ENCODE measurements at places on chromosomes 6 and 20.

DNA sequence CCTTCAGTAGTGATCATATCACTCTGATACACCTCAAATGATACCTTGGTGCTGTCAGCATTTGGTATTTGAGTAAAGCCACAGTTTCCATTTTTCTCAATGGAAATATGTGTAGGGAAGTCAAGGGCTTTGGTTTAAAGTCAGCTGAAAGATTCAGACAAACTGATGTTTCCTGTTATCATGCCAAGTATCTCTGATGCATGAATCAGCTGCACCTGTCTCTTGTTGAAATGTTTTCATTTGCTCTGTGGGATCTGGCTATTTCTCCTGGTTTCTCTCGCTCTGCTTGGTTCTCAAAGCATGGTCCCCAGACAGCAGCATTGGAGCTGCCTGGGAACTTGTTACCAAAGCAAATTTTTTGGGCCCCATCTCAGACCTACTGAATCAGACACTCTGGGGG is 23.5 kb downstream of the ZFP64 start:
- peak; percentile 12 for DNase-seq

GRCh38 chr20:14832630-14833029 is 495.2 kb upstream of the FLRT3 start:
- no peak for DNase-seq

DNA sequence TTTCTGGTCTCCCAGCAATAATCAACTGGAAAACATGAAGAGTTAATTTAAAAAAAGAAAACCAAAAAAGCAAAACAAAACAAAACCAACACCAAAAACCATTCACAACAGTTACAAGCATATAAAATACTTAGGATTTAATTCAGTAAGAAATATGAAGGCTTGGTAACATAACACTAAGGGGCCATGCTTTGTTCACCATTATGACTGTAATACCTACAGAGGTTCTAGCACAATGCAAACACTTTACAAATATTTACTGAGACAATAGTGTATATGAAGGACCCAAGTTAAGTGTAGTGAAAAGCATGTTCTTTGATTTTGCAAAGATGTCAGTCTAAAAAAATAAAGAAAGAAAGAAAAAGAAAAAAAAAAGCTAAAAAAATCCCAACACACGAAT is 109.8 kb upstream of the EMILIN3 start:
- DNase-seq = no peak

DNA sequence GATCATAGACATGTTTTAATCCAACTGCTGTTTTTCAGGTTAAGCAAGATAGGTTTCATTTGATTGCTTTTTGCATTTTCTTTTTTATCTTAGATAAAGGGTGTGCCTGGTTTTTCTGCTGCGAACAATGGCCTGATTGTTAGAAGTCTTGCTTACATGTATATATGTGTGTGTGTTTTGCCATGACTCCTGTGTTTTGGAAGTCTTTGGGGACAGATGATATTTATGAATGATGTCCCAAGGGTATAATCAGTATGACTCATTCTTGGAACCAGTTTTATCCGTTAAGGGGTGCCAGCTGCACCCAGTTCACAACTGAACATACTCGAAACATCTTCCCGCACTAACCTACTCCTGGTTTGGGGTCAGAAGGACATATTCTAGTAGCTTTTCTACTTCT is 230.1 kb upstream of the SUPT3H start:
- no peak for DNase-seq

DNA sequence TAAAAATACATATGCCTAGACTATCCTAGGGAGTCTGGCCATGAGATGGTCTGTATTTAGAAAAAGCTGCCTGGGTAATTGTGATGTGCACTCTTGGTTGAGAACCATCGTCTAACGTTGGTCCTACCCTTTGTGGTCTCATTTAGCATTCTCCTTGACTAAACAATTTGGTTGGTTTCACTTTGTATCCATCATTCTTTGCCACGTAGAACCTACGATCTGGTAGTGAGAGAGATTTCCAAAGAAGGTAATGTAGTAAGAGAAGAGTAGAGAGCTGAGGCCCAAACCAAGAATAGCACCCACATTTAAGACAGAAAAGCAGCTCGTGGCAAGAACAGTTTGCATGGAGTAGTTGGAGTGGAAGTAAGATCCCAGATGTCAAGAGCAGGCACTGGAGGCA is 219.8 kb downstream of the TMEM200A start:
- DNase-seq = no peak

DNA sequence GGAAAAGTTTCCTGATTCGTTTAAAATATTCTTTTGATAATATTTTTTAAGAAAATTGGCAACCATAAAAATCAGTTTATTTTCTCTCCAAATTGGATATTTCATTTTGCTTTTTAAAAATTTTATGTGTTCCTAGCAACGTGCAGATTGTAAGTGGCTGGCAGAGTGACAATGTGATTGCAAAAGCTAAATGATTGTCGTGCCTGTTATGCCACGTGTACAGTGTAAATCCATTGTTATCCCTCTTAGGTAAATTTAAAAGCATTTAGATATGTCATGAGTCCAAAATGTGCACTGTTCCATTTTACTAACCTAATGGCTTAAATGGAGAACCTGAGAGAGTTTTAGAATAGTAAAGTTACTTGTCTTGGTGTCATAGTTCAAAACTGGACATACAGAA is 94.4 kb upstream of the ADGRF4 start:
- DNase-seq = no peak

DNA sequence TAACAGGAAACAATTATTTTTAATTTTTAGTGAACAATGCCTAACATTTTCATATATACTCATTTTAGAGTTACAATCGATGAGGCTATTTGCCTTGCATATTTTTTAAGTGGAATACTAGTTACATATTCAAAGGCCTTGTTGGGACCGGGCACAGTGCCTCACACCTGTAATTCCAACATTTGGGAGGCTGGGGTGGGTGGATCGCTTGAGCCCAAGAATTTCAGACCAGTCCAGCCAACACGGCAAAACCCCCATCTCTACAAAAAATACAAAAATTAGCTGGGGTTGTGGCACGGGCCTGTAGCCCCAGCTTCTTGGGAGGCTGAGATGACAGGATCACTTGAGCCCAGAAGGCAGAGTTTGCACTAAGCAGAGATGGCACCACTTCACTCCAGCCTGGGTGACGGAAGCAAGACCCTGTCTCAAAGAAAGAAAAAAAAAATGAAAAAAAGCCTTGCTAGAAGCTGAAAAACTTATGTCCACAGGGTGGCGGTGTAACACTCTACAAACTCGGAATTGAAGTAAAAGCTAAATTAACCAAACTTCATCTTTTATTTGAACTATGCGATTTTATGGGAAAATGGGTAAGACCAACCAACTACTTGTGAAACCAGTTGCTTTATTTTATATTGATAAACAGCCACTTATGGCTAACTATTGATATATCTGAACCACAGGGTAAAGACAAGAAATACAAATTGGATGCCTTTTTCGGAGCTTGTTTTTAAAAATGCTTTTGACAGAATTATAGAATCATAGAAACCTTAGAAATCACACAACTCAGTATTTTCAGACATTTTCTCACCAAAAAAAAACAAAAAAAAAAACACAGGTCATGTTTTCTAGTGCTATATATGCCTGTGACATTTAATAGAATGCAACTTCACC is 24.1 kb upstream of the ROS1 start:
- DNase-seq = peak; percentile 57

GRCh38 chr6:15946701-15947385 is 182.0 kb upstream of the MYLIP start:
- DNase-seq = no peak

DNA sequence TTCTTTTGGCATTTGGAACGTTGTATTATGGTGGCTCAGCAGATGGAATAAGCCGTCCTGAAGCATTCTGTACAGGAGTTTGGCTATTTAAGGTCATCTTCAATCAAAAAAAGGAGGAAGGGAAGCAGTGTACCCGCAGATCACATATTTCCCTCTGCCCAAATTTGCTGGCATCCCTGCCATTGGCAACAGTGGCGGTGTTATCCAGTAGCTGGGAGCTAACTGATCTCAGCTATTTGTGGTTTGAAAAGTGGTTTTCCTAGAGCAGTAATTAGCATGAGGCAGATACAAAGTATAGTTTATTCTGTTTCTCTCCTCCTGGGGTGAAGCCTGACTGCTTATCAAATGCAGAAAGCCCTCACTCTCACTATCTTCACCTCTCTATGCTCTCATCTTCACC is 576.8 kb downstream of the QKI start:
- DNase-seq = no peak

DNA sequence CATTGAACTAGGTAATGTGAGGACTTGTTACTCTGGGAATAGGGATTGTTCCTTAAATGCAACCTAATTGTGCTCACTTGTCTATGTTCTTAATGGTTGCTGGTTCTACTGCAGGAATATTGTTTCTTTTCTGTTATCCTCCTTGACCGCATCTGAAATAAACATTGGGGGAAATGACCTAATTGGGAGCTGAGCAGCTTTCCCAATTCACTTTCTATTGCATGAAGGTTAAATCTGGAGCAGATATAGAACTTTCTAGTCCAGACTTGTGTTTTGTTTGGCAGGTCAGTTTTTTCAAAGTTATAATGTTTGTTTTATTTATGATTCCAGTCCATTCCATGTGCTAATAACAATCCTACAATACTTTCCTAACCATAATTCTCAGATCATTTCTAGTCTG is 981.0 kb upstream of the CITED2 start:
- DNase-seq = no peak

- no peak for DNase-seq
These were observed 177.8 kb downstream of the VEGFA start for GRCh38 chr6:43947860-43948259.
